ENCODE measurements at places on chromosomes 16 and 17. TPM values are rescaled to one million over a fixed set of nuclear protein-coding genes. Genes with fewer than 3 reads are reported as not detected.

DNA sequence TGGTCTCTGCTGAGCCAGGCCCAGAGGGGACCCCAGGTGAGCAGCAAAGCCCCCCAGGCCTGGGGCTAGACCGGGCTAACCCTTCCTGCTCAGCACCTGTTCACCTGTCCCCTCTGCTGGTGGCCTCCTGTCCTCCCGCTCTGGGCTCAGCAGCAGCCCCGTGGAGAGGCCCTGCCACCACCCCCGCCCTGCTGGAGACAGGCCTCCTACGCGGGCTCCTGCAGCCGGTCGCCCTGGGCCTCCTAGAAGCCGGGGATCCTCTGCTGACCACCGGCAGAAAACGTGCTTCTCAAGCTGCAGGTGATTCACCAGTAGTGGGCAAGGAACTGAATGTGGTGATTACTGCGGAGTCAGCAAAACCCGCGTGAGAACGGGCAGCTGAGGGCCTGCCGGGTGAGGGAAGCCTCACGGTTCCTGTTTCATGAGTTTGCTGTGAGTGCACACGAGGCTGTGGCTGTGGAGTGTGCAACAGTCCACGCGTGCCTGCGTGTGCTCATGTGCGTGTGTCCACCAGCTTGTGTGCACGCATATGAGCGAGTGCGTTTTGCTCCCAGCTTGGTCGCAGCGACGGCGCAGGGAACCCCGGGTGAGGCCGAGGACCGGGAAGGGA, 792 bp downstream of the SECTM1 start:
- DNase-seq: no peak

- no peak for DNase-seq
Measured at GRCh38 chr16:57357330-57358085, 1.1 kb upstream of the CCL22 start.

DNA sequence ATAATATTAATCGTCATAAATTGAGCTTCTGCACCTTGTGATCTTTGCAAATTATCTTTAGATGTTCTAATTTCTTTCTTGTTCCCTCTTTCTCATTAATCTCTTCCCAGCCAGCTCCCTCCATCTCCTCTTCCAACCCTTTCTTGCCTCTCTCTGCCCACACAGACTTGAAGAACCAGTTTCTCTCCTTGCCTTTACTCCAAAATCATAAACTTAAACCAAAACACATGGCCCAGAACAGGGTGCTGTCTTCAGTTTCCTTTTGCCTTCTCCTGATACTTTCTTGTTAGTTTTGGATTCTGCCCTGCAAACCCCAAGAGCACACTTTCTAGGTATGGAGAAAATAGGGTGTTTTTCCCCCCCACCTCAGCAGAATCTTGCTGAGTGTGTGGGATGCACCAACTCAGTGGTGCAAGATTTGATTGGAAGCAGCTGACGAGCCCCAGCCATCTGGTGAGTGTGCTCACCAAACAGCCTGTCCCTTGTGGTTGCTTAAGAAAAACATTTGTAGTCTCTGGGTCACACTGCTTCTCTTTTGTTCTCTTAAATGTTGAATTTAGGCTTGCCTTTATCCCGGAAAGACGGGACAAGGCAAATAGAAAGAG, 175.8 kb upstream of the MAF start:
- no peak for DNase-seq

The OR2C1 gene
- total RNA-seq: 0.08 TPM

The TIGD7 gene
- total RNA-seq: 2.6 TPM

The ORC6 gene
- 16.8 TPM for total RNA-seq

DNA sequence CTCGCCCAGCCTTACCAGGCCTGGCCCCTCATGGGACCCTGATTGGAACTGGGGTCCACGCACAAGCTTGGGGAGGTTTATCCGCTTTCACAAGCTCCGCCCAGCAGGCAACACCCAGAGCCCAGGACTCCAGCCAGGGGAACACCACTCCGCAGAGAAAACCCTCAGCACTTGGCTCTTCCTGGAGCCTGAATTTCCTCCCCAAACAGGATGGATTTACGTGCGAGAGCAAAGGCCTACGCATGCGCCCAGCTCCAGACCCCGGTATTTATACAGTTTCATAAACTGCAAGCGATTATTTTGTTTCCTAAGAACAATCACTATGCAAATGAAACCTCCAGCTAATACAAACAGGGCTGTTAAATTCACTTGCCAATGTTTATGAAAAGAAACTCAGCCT, 22.8 kb downstream of the ZNF423 start:
- no peak for DNase-seq

DNA sequence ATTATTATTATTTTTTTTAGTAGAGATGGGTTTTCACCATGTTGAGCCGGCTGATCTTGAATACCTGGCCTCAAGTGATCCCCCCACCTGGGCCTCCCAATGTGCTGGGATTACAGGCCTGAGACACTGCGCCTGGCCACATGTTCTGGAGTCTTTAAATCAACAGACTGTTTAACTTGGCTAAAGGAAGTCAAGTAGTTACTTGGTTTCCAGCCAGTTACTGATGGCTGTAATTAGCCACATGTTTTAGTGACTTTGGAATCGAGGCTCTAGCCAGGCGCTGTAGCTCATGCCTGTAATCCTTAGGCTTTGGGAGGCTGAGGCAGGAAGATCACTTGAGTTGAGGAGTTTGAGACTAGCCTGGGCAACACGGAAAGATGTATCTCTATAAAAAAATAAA, 699.2 kb upstream of the RBFOX1 start:
- no peak for DNase-seq

The AGRP gene
- not detected for total RNA-seq

GRCh38 chr17:17742133-17742621, 60.9 kb downstream of the RAI1 start:
- DNase-seq: no peak

The ASB16 gene
- total RNA-seq: 0.37 TPM

DNA sequence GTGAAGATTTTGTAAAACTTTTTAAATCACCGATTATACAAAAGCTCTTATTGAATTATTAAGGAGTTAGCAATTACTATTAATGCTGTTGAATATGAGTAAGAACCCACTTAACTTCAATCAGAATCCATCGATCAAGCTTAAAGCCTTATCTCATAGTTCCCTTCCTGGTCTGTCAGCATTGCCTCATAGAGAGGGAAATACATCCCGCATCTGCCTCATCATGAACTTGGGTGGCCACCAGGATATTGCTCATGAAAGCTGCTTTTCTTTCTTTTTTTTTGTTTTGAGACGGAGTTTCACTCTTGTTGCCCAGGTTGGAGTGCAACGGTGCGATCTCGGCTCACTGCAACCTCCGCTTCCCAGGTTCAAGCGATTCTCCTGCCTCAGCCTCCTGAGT, 66.7 kb downstream of the PIGL start:
- no peak for DNase-seq

The RCVRN gene
- not detected for total RNA-seq

The ABCC11 gene
- 22.3 TPM for total RNA-seq

The KRT40 gene
- total RNA-seq: not detected

The KRT13 gene
- 3.7 TPM for total RNA-seq

The TBC1D3C gene
- 0.42 TPM for total RNA-seq

The ODAD4 gene
- total RNA-seq: 0.25 TPM

DNA sequence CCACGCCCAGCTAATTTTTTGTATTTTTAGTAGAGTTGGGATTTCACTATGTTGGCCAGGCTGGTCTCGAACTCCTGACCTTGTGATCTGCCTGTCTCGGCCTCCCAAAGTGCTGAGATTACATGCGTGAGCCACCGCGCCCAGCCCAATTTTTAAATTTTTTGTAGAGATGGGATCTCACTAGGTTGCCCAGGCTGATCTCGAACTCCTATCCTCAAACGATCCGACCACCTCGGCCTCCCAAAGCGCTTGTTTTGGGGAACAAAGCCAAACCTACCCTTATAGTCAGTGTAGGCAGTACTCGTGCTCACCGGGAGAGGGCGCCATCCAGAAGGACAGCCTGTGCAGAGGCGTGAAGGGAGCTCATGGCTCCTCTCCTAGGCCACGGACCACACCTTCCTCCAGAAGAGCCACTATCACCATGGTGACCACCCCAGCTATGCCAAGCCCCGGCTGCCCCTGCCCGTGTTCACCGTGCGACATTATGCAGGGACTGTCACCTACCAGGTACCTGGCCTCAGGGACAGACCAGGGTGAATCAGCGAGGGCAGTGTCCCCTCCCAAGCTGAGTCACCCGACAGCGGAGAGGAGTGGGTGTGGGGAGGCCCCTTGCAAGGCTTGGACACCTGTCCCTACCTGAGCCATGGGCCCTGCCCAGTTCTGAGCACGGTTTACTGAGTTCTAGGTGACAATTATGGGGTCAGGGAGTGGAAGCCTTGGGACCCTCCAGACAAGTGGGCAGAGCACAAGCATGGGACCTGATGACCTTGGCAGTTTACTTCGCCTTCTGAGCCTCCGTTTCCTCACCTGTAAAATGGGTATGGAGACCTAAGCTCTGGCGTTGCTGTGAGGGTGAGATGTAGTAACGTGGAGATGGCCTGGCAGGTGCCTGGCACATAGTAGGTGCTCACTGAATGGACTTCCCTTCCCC, 13.7 kb downstream of the MYO15B start:
- peak; percentile 81 for DNase-seq

GRCh38 chr16:63363738-63364137, 1327.5 kb upstream of the CDH8 start:
- DNase-seq: no peak
